B cell (primary cell): ENCODE measurements at places on chromosomes 2 and 18.

- DNase-seq, result no peak
Measured at GRCh38 chr2:30448308-30448707, 1.3 kb downstream of the LCLAT1 start.

- no peak for DNase-seq
Measured at GRCh38 chr2:20448246-20448976, 1.5 kb downstream of the RHOB start.

DNA sequence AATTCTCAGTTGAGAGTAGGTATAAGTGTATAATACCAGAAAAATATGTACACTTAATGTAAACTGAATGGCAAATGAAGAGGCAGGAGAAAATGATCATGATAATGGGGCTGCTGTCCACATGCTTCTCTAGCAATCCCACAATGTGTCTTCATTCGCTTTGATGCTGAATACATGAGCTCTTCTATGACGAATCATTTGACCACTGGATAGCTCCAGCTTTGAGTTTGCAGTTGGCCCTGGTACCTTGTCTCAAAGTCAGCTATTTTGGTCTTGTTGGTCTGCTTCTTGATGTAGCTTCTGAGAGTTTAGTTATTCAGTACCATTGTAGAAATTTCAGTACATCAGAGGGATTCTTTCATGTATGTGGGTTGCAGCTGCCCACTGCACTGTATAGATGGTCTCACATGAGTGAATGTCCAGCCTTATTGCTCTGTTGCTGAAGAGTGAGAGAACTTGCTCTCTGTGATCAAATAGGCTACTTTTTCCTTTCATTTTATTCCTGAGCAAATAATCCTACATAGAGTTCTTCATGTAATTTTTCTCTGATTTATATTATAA, 105.1 kb downstream of the TTC27 start:
- no peak for DNase-seq

- no peak for DNase-seq
Measured at GRCh38 chr2:122531290-122532071, 776.0 kb downstream of the TSN start.

DNA sequence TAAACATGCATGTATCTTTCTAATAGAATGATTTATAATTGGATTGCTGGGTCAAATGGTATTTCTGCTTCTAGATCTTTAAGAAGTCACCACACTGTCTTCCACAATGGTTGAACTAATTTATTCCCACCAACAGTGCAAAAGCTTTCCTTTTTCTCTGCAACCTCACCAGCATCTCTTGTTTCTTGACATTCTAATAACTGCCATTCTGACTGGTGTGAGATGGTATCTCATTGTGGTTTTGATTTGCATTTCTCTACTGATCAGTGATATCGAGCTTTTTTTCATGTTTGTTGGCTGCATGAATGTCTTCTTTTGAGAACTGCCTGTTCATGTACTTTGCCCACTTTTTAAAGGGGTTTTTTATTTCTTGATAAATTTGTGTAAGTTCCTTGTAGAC, 182.5 kb downstream of the ANKRD44 start:
- no peak for DNase-seq

GRCh38 chr2:164028814-164029534, 293.2 kb upstream of the FIGN start:
- no peak for DNase-seq

DNA sequence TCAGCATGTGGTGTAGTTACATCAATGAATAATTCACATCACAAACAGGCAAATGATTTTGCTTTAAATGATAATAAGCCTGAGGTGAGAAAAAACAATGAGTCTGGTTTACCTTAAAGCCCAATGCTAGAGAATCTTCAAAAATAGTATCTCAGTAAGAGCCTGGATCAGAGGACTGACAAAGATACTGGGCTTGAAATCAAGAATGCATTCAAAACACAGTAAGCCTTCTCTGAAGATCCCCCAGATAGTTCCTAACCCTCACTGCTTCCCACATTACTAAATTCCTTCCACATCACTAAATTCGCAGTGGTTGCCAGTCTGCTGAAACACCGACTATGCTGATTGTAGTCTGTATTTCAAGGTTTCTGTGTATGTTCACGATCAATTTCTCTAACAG, 514.9 kb downstream of the SUCLG1 start:
- DNase-seq, result no peak

GRCh38 chr18:31677592-31677991, 6.8 kb downstream of the B4GALT6 start:
- DNase-seq, result no peak

DNA sequence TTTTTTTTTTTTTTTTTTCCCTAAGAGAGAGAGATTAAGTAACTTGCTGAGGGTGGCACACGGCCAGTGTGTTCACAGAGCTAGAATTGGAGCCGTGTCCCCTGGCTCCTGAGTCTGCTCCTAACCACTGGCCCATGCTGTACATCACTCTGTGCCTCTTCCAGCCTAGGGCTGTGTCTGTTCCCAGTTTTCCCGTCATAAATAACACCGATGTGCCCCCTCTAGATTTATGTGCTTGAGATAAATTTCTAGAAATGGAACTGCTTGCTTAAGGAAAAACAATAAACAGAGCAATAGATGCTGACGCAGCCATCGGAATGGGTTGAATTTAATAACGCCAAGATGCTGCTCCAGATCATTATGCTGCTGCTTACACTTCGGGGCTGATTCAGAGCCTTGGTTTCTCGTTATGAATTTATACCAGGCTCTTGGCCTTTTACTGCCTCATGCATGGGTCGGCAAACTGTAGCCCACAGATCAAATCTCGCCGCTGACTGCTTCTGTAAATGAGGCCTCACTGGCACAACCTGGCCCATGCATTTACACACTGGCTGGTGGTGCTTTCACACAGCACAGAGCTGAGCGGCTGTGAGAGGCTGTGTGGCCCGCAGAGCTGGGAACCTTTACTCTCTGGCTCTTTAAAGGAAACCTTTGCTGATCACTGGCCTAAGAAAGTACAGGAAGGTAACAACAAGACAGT, 58.1 kb downstream of the NDUFA10 start:
- DNase-seq, result no peak

DNA sequence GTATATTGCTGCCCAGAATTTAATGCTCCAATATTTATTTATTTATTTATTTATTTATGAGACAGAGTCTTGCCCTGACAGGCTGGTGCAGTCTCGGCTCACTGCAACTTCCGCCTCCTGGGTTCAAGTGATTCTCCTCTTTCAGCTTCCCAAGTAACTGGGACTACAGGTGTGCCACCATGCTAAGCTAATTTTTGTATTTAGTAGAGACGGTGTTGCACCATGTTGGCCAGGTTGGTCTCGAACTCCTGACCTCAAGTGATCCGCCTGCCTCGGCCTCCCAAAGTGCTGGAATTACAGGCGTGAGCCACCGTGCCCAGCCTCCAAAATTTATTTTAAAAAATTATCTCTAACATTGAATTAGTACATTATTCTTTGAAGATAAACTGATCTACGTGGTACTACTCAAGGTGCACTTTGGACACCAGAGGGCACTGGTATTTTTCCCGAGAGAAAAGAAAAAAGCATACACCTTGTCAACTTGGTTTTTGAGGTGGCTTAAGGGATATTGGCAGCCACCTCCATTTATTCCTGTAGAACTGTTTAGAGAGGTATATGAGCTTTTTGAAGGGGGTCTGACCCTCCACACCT, 1.4 kb upstream of the IDH1 start:
- peak; percentile 22 for DNase-seq

GRCh38 chr2:285531-285930, 2.4 kb downstream of the ALKAL2 start:
- no peak for DNase-seq

GRCh38 chr2:127125821-127126220, 18.9 kb upstream of the BIN1 start:
- DNase-seq, result no peak

GRCh38 chr2:65380255-65380654, 52.1 kb downstream of the SPRED2 start:
- DNase-seq, result no peak

- no peak for DNase-seq
Measured at GRCh38 chr2:192215096-192215877, 20.6 kb upstream of the TMEFF2 start.

GRCh38 chr2:179612591-179613298, 248.7 kb downstream of the ZNF385B start:
- DNase-seq, result no peak

- no peak for DNase-seq
Measured at GRCh38 chr2:197675711-197676188, 363 bp upstream of the RFTN2 start.

GRCh38 chr2:24930768-24931167, 10.7 kb upstream of the ADCY3 start:
- no peak for DNase-seq

DNA sequence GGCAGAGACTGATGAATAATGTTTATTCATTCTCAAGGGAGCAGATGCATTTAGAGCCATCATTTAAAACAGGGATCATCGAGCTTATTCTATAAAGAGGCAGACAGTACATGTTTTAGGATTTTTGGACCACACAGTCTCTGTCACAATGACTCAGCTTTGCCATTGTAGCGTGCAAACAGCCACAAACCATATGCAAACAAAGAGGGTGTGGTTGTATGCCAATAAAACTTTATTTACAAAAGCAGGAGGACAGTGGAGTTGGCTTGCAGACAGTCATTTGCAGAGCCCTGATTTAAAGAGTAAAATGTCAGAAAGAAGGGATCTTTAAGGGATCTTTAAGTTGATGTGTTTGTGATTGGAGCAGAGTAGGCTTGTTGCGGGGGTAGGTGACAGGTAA, 51.5 kb downstream of the SMIM21 start:
- DNase-seq, result no peak

- DNase-seq, result no peak
Measured at GRCh38 chr2:43302182-43302960, 76.0 kb upstream of the ZFP36L2 start.

- DNase-seq, result no peak
Measured at GRCh38 chr2:5026571-5027234, 665.5 kb upstream of the SOX11 start.

GRCh38 chr2:17752892-17753802, 463 bp downstream of the SMC6 start:
- peak; percentile 76 for DNase-seq

GRCh38 chr18:32919799-32920198, 147.0 kb upstream of the KLHL14 start:
- peak; percentile 87 for DNase-seq

DNA sequence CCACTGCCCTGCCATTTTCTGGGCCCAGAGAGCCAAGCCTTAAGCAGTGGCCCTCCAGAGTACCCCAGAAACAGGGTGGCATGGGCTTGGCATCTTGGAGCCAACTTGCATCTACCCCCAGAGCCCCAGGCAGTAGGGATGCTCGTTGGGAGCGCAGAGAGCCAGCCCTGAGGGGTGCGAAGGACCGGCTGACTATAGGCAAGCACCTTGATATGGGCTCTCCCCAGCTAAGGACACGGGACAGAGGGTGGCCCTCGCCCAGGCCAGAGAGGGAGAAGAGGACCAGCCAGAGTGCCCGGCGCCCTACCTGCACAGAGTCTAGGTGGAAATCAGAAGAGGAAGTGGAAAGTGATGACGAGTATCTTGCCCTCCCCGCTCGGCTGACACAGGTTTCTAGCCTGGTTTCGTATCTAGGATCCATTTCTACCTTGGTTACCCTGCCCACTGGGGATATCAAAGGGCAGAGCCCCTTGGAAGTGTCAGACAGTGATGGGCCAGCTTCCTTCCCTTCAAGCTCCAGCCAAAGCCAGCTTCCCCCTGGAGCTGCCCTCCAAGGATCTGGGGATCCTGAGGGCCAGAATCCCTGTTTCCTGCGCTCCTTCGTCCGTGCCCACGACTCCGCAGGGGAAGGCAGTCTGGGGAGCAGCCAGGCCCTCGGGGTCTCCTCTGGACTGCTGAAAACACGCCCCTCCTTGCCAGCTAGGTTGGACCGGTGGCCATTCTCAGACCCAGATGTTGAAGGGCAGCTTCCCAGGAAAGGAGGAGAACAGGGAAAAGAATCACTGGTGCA, 16.2 kb downstream of the CEP68 start:
- DNase-seq, result peak; percentile 74

DNA sequence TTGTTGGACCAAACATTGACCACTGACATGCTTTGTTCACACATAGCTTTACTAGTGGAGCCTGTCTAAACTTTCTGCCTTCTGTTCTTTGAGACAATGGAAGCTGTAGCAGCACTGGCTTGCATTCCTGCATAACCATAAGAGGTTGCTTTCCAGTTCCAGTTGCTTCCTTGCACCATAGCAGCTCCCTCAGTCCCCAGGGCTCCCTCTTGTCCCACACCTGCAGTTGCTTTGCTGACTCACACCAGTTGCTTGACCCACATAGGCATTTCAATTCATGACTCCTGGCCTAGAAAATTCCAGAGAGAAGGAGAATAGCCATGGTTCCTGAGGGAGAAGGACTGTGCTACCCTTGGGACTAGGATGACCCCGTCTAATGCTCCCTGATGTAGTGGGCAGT, 20.9 kb downstream of the SGPP2 start:
- DNase-seq, result no peak

GRCh38 chr2:232551250-232551638, 755 bp downstream of the EIF4E2 start:
- no peak for DNase-seq

DNA sequence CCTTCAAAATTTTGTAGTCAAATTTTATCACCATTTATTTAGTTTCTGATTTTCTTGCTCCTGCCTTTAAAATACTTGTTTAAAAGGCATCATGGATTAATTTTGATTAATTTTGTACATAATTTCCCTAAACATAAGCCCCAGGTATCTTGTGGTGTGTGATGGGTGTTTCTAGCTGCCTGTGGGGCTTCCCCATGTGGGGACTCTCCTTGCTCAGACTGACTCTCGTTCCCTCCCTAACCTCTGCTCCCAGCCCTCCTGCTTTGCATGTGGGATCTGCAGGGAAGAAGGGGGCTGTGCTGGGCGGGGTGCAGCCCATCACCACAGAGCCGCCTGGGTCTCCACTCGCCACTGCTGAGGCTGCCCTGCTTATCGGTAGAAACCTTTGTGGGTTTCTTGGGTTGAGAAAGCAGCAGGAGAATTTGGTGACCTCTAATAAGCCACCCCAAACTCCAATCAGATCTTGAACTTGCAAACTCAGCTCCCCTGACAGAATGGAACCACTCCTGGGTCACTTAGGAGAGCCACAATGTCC, 72.5 kb downstream of the MRPS9 start:
- DNase-seq, result no peak

DNA sequence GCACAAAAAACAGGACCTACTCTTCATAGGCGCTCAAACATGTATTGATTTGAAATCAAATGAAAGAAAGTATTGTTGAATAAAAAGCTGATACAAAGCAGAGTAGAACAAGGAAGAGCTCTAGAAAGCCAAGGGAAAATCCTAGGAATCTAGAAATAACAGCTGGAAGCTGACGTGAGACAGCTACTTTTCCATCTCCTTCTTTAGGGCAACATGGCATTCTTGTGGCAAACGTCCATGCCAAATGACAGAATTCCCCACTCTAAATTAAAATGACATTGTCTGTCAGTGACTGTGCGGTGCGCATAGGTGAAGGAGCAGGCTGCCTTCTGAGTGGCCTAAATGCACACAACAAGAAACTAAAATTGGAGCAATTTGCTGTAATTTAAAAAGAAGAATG, 557.4 kb downstream of the SOX11 start:
- no peak for DNase-seq

- peak; percentile 90 for DNase-seq
Measured at GRCh38 chr2:207166349-207167098, 776 bp upstream of the KLF7 start.
